Suprapubic skin (tissue), 4 donors: ENCODE measurements at places on chromosomes 5 and 9.

GRCh38 chr9:119974026-119974425 lies 604.8 kb upstream of the BRINP1 start:
- DNase-seq = no peak

DNA sequence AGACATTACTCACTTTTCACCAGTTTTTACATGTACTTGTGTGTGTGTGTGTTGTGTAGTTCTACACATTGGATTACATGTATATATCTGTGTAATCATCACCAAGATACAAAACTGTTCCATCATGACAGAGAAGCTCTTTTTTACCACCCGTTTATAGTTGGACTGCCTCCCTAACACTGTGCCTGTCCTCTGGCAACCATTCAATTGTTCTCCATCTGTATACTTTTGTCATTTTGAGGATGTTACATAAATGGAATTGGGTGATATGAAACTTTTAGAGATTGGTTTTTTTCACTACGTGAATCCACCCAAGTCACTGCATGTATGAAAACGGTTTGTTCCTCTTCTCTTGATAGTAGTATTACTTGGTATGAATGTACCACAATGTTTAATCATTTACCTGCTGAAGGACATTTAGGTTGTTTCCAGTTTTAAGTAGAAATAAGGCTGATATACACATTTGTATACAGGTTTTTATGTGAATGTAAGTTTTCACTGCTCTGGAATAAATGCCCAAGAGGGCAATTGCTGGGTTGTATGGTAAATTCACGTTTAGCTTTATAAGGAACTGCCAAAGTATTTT lies 126.2 kb downstream of the MAPKAP1 start:
- no peak for DNase-seq

DNA sequence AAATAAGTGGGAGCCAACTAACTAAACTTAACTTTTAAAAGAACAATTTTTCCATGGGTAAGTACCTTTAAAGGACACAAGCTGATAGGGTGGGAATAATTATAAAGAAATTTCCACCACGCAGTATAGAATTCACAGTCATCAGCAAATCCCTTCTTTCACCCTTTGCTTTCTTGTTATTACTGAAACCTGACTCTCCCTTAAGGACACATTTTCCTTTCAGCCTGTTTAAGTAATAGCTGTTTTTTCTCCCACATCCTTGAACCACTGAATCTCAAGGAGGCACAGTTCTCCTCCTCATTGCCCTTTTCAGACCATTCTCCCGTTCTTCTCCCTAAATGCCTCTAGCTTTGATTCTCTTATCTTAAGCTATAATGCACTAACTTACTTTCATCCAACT lies 6.3 kb downstream of the C5orf15 start:
- no peak for DNase-seq

- DNase-seq = no peak
Observed at GRCh38 chr5:170631466-170632195, 127.8 kb downstream of the KCNIP1 start.

GRCh38 chr5:35089334-35090314 lies 41.9 kb upstream of the AGXT2 start:
- no peak for DNase-seq

DNA sequence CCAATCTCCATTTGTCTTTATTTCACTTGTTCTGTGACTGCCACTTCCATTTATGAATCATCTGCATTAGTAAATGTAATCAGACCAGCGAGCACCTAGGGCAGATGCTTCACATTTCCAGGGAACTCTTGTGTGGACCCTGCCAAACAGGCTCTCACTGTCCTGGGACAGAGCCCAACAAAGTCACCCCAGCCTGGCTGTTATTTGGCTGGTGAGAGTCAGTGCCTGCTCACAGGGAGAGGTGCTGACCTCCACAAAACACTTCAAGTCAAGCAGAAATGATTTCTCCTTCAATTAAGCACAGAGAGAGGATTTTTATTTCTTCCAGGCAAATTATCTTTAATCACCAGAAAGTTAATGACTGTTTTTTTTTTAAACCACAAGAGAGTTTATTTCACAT lies 568.0 kb downstream of the MTRR start:
- DNase-seq = no peak

- DNase-seq = no peak
Observed at GRCh38 chr9:112299514-112299913, 33.9 kb downstream of the PTBP3 start.

- DNase-seq = no peak
Observed at GRCh38 chr9:35743452-35743851, 5.6 kb downstream of the GBA2 start.

DNA sequence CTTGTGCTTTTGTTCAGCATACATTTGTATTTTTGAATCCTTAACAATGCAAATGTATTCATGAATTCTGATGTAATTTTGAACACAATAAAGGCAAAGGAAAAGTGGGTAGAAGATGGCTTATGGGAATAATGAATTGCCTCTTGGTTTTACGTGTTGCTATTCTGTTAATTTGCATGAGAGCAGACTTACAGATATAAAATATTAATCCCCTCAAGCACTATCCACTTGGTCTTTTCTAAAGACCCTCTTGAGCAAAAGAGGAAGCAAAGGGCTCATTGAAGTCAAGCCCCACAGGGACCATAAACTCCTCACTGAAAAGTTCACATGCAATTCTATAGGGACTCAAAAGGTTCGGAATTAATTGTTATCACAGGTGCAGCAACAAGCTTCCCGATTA lies 51.9 kb downstream of the OSTF1 start:
- no peak for DNase-seq

GRCh38 chr5:136269973-136270372 lies 77.0 kb upstream of the SMIM32 start:
- DNase-seq = no peak

GRCh38 chr5:30287890-30288289 lies 905.6 kb upstream of the CDH6 start:
- DNase-seq = no peak

DNA sequence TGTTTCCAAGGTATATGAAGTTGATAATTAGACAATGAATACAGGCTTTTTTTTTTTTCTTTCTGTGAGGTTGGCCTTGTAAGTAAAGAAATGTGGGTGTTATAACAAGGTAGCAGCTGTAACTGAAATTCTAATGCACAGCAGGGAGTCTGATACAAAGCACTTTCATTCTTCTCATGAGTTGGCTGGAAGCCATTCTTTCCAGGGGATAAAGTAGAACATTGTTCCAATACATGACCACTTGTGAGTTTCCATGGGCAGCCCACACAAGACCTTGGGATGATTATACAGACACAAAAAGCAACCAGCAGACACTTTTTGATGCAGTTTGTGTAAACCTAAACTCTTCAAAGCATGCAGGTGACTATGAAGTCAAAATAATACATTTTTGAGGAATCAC lies 1785.9 kb upstream of the WWC1 start:
- DNase-seq = no peak

DNA sequence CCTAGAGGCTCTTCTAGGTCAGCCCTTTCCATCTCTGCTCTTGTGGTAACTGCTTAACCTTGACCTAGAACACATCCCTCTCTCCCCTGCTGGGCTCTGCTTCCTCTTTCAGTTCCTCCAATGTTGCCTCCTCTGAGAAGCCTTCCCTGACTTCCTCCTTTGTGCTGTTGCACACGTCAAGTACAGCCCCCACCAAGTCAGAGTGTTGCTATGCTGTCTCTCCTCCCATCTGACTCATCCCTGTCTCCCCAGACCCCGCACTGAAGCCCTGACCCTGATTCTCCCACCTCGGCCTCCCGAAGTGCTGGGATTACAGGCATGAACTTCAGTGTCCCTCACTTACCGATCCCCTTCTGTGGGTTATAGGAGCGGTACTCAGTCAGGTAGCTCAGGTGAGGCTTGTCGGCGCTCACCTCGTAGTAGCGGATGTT lies 10.4 kb upstream of the TRIM14 start:
- DNase-seq = no peak

- no peak for DNase-seq
Observed at GRCh38 chr9:23747088-23748075, 78.7 kb downstream of the ELAVL2 start.

GRCh38 chr9:113536166-113536482 lies 72.6 kb downstream of the RGS3 start:
- no peak for DNase-seq

- no peak for DNase-seq
Observed at GRCh38 chr5:94267350-94267899, 351.0 kb downstream of the KIAA0825 start.

- no peak for DNase-seq
Observed at GRCh38 chr5:33558489-33558888, 117.7 kb downstream of the TARS1 start.

DNA sequence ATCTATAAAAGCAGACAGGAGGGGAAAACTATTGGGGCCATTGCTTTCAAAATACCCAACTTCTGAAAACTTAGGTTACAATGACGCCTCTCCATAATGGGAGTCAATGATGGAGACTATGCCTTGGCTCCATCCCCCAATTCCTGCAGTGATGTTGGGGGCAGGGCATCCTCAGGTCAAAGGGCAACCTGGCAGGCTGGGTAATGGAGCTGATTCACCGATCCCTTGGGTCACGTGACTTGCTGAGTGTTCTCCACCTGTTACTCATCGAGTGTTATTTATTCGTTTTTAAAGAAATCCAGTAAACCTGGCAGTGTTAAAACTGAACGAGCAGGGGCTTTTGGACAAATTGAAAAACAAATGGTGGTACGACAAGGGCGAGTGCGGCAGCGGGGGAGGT lies 244.4 kb downstream of the FAM114A2 start:
- no peak for DNase-seq

DNA sequence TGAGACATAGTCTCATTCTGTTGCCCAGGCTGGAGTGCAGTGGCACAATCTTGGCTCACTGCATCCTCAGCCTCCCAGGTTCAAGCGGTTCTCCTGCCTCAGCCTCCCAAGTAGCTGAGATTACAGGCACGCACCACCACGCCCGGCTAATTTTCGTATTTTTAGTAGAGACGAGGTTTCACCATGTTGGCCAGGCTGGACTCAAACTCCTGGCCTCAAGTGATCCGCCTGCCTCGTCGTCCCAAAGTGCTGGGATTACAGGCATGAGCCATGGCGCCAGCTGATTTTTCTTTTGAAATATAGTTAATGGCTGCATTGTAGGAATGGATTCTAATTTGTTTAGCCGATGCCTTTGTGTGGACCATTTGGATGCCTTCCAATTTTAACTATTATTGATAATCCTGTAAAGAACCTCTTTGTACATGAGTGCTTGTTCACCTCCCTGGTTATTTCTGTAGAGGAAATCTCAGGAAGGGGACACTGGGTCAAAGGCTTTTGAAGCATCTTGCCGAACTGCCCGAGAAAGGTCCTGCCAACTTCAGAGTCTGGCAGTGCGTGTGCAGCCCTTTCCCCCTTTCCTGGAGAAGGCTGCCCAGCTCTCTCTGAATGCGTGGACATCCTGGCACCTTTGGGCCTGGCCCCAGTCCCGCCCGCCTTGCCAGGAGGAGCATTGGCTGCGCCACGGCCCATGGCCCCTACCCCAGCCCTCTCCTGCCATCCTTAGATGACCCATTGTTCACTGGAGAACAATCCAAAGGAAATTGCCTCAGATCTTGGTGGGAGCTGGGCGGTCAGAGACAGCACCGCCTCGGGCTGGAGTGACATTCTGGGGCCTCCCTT lies 8.9 kb upstream of the NUP214 start:
- no peak for DNase-seq

GRCh38 chr5:160008877-160009590 lies at the start of gene TTC1:
Gene TTC1, plus strand, starts transcription at chr5:160009139. Its CDS starts 1,390 bp downstream, at chr5:160010529.
- DNase-seq = peak; percentile 96

DNA sequence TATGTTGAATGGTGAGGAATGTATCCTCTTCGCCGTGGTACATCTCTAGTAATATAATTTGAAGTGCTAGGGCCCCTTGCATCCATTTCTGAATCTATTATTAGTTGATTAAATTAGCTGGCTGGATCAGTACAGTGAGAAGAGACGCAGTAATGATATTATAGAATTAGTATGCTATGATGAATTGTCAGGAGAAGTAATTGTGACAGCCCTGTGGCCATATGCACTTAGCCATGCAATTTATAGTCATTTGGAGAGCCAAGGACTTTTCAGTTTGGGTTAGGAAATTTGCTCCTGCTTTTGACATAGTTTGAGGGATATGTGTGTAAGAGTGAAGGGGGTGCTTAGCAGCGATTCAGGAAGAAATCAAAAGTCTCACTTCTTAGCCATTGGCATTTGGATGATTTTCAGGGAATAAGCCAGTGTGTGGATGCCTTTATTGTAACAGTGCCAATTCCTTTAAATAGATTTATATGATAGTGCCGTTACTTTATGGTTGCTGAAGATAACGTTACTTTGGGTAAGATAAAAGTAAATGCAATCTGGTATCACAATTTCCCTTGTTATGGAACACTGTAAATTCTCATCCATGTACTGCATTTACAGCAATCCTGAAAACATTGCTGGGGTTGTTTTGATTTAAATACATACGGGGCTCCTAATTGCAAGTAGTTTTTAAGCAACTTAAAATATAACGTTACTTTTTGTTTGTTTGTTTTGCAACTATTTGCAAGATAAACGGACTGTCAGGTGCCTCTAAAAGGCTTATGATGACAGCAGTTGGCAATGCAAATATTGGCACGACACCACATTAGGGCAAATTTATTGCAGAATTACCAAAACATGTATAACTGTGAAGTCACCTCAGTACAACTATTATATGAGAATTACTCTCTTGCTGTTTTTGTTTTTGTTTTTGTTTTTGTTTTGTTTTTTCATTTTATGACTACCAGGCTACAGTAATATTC lies 875.4 kb upstream of the WWC1 start:
- no peak for DNase-seq

- DNase-seq = no peak
Observed at GRCh38 chr5:146680846-146681584, 165.0 kb upstream of the GPR151 start.

GRCh38 chr5:54091307-54092130 lies 218.9 kb downstream of the ARL15 start:
- no peak for DNase-seq

GRCh38 chr9:114417511-114417910 lies 29.7 kb upstream of the AKNA start:
- DNase-seq = no peak

DNA sequence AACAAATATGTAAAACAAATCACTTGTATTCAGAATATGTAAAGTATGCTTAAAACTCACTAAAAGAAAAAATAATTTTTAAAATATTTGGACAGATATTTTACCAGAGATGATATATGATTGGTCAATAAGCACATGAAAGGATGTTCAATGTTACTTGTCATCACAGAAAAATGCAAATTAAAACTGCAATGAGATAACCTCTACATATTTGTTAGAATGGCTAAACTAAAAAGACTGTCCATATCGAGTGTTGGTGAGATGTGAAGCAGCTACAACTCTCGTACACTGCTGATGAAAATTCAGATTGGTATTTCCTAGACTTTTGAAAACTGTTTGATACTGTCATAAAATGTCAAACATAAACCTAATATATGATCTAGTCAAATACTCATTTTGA lies 685.1 kb downstream of the DTWD2 start:
- DNase-seq = no peak

GRCh38 chr9:71909887-71910649 lies 925 bp downstream of the ABHD17B start:
- peak; percentile 81 for DNase-seq
